ENCODE measurements at places on chromosomes 1 and 21.

DNA sequence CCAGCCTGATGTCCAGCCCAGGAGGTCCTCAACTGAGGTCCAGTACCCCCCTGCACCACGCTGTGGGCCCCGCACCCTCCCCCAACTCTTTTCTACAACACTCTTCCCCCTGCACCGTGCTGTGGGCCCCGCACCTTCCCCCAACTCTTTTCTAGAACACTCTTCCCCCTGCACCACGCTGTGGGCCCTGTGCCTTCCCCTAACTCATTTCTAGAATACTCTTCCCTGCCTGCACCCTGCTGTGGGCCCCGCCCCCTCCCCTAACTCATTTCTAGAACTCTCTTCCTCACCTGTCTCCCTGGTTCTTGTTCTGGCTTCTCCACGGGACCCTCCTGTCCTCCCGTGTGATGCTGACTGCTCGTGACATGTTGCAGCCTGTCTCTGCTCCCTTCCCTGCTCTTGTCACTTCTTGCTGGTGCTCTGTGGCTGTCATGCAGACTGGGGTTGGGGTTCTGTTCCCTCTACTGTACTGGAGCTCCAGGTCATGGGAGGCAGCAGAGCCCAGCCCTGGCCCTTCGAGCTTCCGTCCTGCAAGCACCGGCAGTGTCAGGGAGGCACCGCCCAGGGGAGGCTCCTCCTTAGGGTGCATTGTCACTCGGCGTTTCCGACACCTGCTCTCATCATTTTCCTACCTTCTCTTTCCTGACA is 160.1 kb upstream of the COL6A1 start:
- no peak for DNase-seq

DNA sequence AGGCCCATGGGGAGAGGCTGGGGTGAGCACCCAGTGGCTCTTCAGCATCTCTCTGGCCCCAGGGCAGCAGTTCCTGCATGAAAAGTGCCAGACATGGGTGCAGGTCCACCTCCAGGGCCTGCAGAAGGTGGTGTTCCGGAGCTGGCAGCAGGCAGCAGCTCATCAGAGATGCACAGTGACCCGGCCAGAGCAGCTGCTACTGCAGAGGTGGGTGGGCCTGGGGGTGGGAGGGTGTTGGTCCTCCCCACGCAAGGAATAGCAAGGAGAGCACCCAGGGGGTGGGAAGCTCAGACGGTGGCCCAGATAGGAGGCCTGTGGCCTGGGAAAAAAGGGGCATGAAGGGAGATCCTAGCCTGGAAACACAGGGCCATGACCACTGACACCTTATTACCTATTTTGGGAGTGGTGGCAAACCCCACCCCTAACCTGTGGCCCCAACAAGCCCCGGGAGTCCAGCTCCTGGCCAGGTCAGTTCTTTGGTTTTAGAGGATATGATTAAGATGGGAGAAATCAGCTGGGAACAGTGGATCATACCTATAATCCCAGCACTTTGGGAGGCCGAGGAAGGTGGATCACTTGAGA is 20.2 kb downstream of the C1orf167 start:
- DNase-seq = no peak

GRCh38 chr1:186875896-186876835 is 47.4 kb downstream of the PLA2G4A start:
- no peak for DNase-seq

- DNase-seq = no peak
Measured at GRCh38 chr1:23931491-23931880, 18.3 kb upstream of the CNR2 start.

DNA sequence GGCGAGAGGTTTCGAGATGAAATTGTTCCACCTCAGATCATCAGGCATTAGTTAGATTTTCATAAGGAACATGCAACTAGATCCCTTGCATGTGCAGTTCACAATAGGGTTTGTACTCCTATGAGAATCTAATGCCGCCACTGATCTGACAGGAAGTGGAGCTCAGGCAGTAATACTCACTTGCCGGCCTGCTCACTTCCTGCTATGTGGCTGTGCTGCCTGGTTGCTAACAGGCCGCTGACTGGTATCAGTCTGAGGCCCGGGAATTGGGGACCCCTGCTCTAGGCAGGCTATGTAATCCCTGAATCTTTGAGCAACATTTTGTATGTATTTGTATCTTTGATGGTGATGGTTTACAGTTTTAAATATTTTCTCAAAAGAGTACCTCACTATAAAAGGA is 32.5 kb downstream of the XKR8 start:
- DNase-seq = no peak

- DNase-seq = no peak
Measured at GRCh38 chr1:193555662-193556441, 369.4 kb upstream of the B3GALT2 start.

Data from activated naive CD4-positive, alpha-beta T cell treated with anti-CD3 and anti-CD28 coated beads, Interleukin-2, amount 50 U/mL, for 72 hours (primary cell).